ENCODE measurements at places on chromosomes 1 and 21. TPM values are rescaled to one million over a fixed set of nuclear protein-coding genes. Genes with fewer than 3 reads are reported as not detected.

The DYNLT4 gene
- total RNA-seq, result not detected

The IRF6 gene
- total RNA-seq, result 0.31 TPM

The SNX7 gene
- total RNA-seq, result 1.8 TPM

The ZNF683 gene
- not detected for total RNA-seq

The FMO1 gene
- 0.36 TPM for total RNA-seq

The CDK11B gene
- 36.0 TPM for total RNA-seq

The AGMAT gene
- 1.9 TPM for total RNA-seq

The ICOSLG gene
- total RNA-seq, result 0.17 TPM

The CGN gene
- not detected for total RNA-seq

The TAL1 gene
- 0.69 TPM for total RNA-seq

The DIO1 gene
- not detected for total RNA-seq

The RNPEP gene
- 21.7 TPM for total RNA-seq

The C4BPA gene
- total RNA-seq, result not detected

The RPE65 gene
- total RNA-seq, result not detected

The TFF2 gene
- total RNA-seq, result not detected
